Large intestine (tissue), 12 donors: ENCODE measurements at places on chromosomes 2 and 18.

- DNase-seq: no peak
Measured at GRCh38 chr18:51430538-51430937, 233.1 kb upstream of the MEX3C start.

GRCh38 chr2:188382107-188382506 lies 90.4 kb downstream of the GULP1 start:
- DNase-seq: no peak

DNA sequence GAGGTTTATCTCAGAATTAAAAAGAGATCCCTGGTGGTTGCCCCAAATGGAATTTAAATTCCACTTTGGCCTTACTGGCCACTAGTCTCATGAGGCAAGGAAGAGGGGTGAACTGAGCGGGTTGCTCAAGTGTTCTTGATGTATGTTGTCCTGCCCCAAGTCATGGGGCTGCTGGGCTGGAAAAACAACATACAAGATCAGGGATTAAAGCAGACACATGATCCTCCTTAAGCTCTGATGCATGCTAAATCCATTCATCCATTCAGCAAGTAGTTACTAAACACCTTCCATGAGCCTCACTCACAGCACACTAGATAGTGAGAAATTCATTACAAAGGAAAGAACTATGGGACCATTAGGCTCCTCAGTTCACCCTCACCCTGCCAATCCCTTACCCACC lies 196.3 kb downstream of the MREG start:
- DNase-seq: no peak

- no peak for DNase-seq
Measured at GRCh38 chr2:104874230-104874629, 20.3 kb downstream of the POU3F3 start.

DNA sequence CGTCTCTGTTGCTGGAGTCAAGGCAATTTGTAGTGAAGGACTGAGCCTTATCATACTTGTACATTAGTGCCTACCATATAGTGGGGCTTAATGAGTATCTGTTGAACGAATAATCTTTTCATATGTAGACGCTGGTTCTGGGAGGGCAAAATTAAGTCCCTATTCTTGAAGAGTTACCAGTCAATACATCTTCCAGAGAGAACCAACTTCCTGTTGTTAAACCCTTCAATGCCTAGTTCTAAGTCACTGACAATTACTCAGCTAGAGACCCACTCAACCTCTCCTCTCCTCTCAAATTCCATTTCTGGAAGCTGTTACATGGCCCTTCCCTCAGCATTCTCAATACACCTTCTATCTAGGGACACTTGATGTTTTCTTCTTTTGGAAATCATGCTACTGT lies 1.1 kb upstream of the MOB4 start:
- no peak for DNase-seq

DNA sequence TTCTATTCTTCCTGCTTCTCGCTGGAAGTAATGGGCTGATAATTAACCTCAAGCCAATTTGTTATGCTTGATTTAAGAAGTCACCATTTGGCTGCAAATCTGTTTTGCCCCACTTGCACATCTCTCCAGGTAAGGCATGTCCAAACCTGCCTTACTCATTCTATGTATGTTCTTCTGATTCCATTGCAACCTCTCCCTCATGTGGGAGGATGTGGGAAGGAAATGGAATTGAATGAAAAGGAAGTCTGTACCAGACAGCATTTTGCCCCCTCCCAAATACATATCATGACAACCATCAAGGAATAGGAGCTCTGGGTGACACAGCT lies 131.7 kb downstream of the NRP2 start:
- DNase-seq: no peak

- no peak for DNase-seq
Measured at GRCh38 chr2:96555146-96555610, 18.6 kb downstream of the ARID5A start.

DNA sequence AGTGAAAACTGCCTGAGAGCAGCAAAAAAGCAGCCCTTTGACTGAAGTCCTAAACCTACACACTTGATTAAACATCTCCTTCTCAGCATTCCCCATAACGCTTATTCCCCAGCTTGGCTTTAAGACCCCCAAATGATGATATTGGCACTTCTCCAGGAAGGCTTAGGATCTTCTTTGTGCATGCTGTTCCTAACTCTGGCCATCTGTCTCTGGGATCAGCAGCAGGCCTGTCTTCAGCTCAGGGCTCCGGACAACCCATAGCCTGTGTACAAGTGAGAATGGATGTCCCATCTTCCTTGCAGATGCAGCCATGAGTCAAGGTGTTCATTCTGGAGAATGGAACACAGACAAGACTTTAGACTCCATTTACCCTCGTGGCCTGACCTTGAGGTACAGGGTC lies 81.6 kb upstream of the TMEM17 start:
- no peak for DNase-seq

GRCh38 chr2:7356909-7357584 lies 439.8 kb downstream of the RNF144A start:
- no peak for DNase-seq

DNA sequence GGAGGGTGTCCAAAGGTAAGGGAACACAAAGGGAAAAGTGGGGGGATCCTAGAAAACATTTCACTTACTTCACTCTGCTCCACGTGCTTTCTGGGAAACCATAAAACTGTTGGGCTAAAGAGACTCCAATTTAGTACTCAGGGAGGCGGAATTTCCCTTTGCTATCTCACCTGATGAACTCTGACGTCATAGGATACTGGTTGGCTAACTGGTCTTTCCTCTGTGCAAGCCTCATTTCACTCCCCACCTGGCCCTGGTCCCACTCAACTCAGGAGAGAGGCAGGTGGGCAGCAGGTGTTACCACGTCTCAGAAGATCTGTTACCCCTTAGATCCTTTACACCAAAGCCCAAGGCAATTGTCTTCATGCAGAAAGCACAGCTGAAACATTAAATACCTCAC lies 51.8 kb upstream of the PMAIP1 start:
- DNase-seq: peak; percentile 59

GRCh38 chr2:38152035-38152434 lies 76.1 kb upstream of the CYP1B1 start:
- no peak for DNase-seq

DNA sequence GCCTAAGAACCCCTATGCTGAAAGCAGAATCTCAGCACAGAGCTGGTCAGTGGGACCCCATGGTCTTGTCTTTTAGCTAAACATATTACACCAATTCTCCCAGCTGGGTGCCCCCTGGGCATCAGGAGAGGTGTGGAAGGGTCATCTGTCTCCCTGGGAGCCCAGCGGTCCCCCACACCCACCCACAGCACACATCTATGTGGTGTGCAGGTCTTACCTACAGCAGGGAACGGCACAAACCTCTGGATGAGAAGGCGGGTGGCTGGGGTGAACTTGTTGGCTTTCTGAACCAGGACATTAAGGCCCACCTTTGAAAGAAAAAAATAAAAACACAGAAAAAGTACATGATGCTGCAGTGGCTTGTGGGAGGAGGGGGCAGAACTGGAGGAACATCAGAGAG lies 70.7 kb downstream of the EMX1 start:
- no peak for DNase-seq

GRCh38 chr2:222468346-222468745 lies 44.0 kb downstream of the SGPP2 start:
- no peak for DNase-seq

GRCh38 chr2:6510532-6510931 lies 355.2 kb downstream of the CMPK2 start:
- DNase-seq: no peak

- DNase-seq: peak; percentile 58
Measured at GRCh38 chr2:158009399-158009798, 92.3 kb upstream of the UPP2 start.

DNA sequence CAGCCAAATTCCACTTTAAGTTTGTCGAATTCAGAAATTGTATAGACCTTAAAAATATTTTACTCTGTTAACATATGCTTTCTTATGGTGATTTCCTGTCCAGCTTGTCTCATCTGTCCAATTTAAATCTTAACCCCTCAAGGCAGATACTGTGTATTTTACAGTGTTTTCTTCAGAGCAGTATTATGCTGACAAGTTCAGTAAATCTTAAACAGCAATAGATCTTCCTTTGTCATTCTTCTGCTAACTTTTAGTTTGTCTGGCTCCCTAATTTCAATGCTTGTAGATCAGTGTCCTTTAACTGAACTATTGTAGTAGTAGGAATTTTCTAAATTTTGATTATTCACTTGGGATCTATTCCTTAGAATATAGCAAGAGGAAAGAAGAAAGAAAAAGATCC lies 52.8 kb upstream of the MEIS1 start:
- no peak for DNase-seq

GRCh38 chr18:4831791-4832375 lies 365.2 kb downstream of the AKAIN1 start:
- DNase-seq: no peak

DNA sequence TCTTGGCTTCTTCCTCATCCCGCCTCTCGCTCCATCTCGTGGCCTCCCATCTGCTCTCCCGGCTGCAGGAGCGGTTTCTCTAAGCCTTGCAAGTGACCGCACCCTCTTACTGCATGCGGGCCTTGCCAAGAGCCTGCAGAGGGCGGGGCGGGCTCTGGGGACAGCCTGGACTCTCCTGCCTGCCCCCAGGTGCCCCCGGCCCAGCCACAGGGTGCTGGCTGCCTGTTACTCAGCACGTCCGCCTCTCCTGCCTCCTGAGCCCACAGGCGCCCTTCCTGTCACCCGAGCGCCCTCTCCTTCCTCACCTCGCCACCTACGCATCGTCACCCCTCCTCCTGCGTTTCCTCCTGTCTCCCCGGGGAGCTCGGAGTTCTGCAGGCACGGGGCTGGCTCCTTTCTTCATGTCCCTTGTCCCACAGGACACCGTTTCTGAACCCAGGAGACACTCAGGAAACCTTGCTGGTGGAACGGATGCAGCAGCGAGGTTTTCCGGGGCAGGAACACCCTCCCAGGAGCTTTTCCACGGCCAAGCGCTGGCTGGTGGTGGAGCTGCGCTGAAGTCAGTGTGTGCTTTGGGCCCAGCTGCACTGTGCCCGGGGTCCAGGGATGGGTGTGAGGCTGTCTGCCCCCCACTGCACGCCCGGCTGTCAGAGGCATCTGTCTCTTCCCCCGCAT lies 28.5 kb downstream of the HPCAL1 start:
- DNase-seq: peak; percentile 62

DNA sequence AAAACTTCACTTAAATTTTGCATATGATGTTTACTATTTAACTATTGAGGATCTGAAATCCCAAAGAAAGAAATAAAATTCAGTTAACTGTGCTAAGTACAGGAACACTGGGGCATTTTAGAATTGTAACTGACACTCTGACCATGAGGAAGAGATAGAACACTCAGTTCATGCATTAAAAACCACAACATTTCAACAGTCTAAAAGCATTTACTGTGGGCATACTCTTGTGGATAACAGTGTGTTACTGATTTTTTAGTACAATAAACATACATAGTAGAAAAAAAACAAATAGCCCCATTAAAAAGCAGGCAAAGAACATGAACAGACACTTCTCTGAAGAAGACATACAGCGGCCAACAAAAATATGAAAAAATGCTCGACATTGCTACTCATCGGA lies 1122.7 kb upstream of the PIK3C3 start:
- no peak for DNase-seq

DNA sequence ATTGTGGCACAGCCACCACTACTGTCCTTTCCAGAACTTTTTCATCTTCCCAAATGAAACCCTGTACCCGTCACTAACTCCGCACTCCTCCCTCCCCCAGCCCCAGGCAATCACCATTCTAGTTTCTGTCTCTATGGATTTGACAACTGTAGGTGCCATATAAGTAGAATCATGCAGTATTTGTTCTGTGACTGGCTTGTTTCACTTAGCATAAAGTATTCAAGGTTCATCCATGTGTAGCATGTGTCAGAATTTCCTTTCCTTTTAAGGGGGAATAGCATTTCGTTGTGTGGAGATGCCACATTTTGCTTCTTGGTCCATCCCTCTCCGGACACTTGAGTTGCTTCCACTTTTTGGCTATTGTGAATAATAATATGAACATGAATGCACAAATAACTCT lies 842 bp upstream of the CKAP2L start:
- DNase-seq: no peak

GRCh38 chr2:122378521-122378920 lies 623.1 kb downstream of the TSN start:
- no peak for DNase-seq

DNA sequence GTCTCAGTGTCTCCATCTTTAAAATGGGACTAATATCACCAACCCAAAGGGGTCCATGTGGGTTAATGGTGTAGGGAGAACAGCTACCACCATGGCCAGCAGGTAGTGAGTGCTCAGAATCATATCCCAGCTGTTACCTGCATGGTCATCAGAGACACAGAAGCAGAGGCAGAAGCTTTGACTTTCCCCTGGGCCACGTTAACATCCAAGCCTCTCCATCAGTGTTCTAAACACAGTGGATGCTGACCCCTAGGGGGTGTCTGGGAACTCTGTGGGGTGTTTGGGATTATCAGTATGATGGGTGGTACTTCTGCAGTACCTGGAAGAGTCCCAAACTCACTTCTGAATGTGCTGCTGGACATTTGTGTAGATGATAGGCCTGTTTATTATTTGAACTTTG lies 93.6 kb downstream of the GYPC start:
- no peak for DNase-seq

DNA sequence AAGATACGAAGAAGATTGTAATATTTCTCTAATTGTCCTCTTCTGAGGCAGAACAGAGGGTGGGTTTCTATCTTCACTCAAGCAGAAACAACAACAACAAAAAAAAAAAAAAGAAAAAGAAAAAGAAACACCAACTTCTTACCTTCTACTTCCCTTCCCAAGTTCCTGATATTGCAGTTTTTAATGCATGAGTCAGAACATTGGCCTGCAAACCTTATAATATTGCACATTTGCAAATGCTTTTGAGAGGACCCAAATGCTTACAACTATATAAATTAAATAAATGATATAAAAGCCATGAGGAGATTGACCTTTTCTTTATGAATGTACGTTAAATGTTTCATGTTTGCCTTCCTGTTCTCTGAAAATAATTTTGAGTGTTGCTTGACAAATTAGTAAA lies 37.3 kb downstream of the PAX3 start:
- no peak for DNase-seq

- no peak for DNase-seq
Measured at GRCh38 chr2:178219247-178219646, 24.9 kb downstream of the OSBPL6 start.
